Hematopoietic multipotent progenitor cell treated with erythropoietin and hydrocortisone succinate and interleukin-3 and kit ligand, for 15 days (in vitro differentiated cells): ENCODE measurements at places on chromosomes 4 and X.

- DNase-seq = no peak
Observed at GRCh38 chr4:146343199-146343598, 128.9 kb downstream of the REELD1 start.

DNA sequence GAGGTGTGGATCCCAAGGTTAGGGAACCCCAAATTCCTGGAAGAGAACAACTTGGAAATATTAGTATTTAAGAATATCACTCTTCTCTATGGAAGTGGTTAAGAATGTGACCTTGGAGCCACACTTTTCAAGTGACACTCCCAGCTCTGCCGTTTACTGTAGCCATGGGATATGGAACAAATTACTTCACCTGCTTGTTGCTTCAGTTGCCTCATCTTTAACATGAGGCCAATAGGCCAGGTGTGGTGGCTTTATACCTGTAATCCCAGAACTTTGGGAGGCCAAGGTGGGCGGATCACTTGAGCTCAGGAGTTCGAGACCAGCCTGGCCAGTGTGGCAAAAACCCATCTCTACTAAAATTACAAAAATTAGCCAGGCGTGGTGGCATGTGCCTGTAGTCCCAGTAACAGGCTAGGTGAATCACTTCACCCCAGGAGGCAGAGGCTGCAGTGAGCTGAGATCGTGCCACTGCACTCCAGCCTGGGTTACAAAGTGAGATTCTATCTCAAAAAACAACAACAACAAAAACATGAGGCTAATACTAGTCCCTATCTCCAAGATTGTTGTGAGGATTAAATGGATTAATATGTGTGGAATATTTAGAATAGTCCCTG is 13.0 kb downstream of the IL13RA1 start:
- DNase-seq = no peak

GRCh38 chr4:8867624-8868320 is 3.9 kb downstream of the HMX1 start:
- no peak for DNase-seq

GRCh38 chr4:1869530-1870327 is 1.5 kb upstream of the NSD2 start:
- no peak for DNase-seq

DNA sequence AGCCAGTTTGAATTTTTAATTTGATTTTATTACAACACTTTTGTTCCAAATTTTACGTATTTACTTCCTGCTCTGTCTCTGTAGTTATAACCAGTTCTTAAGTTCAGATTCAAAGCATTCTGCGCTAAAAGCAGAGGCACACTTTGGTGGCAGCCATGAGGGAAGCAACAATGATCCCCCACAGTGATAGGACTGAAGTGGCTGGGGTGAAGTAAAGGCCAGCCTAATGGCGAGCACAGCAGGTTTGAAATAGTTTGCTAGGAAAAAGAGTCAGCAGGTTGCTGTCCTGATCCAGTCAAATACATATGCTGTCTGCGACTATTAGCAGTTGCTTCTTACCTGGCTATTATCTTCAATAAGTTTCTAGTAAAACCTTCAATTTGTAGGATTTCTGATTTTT is 176.3 kb downstream of the RPA4 start:
- DNase-seq = no peak

DNA sequence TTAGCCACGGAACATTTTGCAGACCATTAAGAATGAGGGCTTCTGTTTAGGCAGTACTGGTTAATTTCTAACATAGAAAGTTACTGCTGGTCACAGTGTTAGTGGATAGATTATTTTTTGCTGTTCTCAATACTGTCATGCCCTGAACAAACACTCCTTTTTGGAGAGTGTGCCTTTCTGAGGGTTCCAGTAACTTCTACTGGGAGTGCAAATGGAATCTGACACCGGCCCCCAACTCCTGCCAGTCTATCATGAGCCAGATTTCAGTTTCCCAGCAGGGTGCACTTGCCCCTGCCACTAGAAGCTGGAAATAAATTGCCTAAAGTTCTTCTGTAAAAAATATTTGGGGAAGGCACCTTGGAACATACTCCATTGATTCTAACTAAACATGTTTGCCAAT is 224.4 kb upstream of the GPC4 start:
- no peak for DNase-seq

DNA sequence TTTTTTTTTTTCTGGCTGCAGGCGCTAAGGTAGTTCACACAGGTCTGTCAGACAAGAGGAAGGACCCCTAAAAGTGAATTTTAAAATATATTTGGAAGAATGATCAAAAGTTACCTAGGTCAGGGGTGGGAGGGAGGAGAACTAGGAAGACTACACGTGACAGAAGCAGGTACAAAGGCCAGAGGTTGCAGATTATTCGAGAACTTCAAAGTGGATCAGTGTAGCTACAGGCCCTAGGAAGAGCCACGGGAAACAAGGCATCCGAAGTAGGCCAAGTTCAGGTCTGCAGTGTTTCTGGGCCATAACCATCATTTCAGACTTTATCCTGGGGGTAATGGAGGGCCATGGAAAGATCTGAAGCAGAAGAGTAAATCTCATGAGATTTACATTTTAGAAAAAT is 16.5 kb downstream of the MAOB start:
- no peak for DNase-seq

DNA sequence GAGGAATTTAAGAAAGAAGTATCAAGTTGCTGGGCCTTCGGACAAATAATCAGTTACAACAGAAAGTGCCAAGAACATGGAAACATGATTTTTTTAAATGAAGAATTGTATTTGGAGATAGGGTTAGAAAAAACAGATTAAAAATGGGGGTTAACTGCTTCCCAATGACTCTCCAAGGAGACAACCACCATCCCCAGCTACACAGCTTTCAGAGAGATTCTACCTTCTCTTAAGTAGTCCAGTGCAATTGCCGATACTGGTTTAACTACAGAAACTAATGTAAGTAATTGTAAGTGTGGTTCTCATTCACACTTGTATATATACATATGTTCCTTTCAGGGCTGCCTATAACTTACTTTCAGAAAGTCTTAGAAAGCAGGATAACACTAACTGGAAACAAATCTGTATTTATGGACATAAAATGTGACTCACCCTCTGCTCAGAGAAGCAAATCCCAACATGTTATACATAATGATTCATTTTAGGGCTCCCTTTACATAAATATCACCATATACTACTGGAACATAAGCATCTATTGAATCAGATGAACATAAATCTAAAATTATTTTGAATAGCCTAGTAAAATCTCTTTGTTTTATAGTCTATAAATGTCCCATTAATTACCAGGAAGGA is 248.9 kb upstream of the UGT8 start:
- no peak for DNase-seq

DNA sequence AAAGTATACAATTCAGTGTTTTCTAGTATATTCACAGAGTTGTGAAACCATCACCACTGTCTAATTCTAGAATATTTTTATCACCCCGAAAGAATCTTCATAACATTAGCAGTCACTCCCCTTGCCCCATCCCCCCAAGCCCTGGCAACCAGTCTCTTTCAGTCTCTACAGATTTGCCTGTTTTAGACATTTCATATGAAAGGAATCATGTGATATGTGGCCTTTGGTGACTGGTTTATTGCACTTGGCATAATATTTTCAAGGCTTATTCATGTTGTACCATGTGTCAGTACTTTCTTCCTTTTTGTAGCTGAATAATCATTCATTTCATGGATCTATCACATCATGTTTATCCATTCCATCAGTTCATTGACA is 371.7 kb downstream of the AFF2 start:
- no peak for DNase-seq

- no peak for DNase-seq
Observed at GRCh38 chr4:169899295-169899694, 126.9 kb downstream of the MFAP3L start.

- DNase-seq = no peak
Observed at GRCh38 chr4:2696423-2696822, 59.7 kb downstream of the TNIP2 start.

DNA sequence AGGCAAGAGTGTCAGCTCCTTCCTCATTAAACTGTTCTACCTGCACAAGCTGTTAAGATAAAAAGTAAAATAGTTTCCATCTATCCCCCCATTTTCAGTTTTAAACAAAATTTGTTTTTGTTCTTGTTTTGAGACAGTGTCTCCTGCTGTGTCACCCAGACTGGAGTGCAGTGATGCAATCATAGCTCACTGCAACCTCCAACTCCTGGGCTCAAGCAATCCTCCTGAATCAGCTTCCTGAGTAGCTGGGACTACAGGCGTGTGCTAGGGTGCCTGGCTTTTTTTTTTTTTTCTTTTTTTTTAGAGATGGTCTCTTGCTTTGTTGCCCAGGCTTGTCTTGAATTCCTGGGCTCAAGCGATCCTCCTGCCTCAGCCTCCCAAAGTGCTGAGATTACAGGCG is 105.4 kb downstream of the HS6ST2 start:
- no peak for DNase-seq

GRCh38 chrX:107168712-107169111 is 37.5 kb downstream of the NUP62CL start:
- no peak for DNase-seq

DNA sequence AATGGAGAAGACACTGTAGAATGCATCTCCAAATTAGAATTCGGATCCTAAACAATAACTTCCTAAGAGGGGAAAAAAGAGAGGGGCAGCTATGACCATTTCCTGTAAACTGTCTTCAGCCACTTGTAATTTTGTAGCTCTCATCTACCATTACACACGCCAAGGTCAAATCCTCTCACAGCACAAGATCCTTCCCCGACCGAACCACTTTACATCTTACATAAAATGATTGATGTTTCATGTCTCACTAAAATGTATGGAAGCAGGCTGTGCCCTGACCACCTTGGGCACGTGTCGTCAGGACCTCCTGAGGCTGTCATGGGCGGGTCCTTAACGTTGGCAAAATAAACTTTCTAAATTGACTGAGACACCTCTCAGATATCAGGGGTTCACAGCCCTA is 24.1 kb upstream of the PBDC1 start:
- DNase-seq = peak; percentile 54

GRCh38 chr4:182288534-182288933 is 45.3 kb downstream of the TENM3 start:
- no peak for DNase-seq

- no peak for DNase-seq
Observed at GRCh38 chr4:42655269-42655637, 1.7 kb downstream of the ATP8A1 start.

- no peak for DNase-seq
Observed at GRCh38 chr4:43457866-43458265, 565.4 kb downstream of the GRXCR1 start.

GRCh38 chr4:76035799-76036380 is at the start of gene CXCL11:
Gene CXCL11, minus strand, starts transcription at chr4:76036070. Its CDS starts 83 bp downstream, at chr4:76035987.
- DNase-seq = no peak

- DNase-seq = no peak
Observed at GRCh38 chr4:7941111-7941964, 1.7 kb upstream of the AFAP1 start.

DNA sequence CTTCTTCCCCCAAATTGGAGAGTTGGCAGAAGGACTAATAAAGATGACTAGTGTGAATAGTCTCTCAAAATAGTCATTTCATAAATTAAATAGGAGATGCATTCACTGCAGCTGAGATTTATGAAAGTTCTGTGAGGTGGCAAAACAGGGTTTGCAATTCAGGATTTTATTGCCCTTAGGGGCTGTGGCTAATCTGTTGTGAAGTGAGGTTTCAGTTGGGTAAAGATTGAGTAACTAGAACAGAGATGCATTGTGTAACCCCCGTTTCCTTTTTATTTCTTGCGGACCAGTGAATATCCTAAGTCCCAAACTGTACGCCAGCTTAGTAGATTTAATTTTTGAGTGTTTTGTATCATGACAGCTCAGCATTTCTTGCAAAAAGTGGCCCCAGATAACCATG is 16.2 kb upstream of the SCRG1 start:
- no peak for DNase-seq

DNA sequence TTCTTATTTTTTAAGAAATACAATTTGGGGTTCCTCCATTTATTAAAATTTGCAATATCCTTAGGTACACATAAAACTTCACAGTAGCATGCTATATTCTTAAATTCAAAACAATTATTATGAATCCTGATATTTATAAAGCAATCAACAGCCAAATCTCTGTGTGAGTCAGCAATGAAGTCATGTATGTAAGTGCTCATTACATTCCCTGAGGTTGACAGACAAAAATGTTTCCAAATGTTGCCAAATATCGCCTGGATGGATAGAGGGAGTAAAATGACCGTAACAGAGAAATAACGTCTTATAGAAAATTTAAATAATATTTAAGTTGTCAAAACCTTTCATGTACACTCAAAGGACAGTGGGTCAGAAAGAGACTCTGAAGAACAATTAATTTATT is 220.0 kb downstream of the PCDH18 start:
- no peak for DNase-seq

DNA sequence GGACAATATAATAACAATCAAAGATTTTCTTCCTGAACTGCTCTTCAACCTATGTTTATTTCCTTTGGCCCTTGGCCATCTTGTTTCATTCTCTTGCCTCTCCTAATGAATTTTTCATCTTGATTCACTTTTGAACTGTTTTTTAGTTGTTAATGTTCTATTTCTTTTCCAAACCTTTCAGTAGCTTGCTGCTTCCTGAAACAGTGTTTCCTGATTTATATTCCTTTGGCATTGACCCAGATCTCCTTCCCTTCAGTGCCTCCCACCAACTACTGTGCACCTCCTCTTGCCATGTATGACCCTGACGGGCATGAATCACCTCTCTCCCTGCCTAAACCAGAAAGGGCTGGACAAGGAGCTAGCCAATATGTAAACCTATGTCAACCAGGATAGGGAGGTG is 25.6 kb upstream of the SPP1 start:
- no peak for DNase-seq

DNA sequence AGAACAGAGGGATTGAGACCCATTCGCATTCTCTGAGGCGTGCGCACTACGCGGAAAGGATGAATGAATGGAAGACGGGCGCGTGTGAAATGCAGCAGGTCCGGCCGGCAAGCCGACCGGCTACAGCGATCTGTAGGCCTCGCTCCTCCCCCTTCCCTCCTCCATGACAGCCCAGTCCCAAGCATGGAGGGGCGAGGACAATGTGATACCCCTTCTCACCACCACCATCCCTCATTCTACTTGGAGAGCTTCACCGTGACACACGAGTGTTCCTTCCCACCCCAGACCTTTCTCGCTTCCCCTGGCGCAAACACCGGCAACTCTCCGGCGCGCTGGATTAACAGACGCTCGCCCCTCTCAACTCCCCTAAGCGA is 815 bp downstream of the EIF4E start:
- DNase-seq = peak; percentile 68

DNA sequence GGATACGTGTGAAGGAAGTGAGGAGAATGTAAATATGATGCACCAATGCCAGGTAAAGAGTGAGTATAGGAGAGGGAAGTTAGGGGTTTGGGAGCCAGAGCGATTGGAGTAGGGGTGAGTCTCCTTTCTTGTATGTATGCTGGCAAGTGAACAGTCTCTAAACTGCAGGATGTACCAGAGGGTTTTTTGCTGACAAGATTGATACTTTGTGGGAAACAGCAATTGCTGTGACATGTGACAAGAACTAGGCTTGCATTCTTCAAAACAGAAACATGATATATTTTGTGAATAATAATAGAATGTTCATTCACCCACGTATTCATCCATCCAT is 706 bp downstream of the CHIC1 start:
- DNase-seq = no peak

DNA sequence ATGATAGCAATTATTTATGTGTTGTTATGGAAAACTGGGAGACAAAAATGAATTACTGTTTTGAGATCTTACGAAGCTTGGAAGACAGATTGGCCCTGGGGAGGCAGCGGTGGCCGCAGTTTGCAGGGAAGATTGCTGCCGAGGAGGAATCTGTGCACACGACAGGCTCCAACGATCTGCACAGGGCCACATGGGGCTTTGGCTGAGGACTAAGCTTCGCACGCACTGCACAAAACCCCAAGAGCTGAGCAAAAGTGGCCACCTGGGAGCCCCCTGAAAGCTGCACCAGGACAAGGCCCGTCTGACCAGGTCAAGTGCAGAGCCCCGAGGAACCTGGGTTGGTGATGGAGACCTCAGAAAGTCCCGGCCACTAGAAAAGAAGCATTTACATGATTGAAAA is 5.2 kb upstream of the PDE6B start:
- DNase-seq = no peak
